Cardiac septum (tissue), 1 donor: ENCODE measurements at places on chromosomes 13 and 19. TPM values are rescaled to one million over a fixed set of nuclear protein-coding genes. Genes with fewer than 3 reads are reported as not detected.

The FUT1 gene
- 1.6 TPM for total RNA-seq

DNA sequence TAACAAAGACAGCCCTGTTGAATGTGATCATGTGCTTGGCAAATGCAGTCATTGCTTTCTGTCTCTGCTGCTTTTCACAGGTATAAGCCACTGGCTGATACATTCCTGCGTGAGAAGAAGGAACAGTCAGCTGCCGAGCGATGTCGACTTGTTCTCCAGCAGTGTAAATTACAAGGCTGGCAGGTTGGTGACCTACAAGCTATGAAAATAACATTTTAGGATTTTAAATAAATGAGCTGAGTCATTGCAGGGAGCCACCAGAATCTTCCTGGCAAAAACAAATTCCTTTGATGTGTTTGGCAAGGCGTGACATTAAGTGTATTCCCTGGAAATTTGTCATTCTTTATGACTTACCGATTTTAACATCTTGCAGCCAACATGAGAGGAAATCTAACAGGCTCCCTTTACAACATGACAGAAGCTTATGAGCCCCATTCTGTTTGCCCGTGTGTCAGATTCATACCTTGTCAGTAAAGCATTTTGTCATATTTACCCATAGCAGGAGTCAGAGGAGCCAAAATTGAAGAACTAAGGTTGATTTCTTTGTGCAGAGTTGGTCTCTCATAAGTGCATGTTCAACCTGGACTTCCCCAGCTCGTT lies 471.4 kb downstream of the MYO16 start:
- DNase-seq, result no peak

DNA sequence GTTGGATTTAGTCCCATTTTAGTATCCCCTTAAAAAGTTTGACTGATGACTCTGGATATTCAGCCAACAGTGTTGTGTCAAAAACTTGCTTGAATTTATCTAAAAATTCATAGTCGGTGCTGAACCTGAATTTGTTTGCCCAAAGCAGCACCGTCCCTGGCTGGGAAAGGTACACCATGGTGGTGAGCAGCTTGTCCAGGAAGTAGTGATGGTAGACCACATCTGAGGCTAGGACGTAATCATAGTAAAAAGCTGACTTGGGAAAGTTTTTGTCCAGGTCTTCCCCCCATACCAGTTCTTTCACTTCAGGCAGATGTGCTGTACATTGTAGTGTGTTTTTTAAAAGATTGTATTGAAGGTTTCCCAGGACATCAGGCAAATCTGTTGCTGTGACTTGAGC lies 8.8 kb downstream of the METTL21C start:
- no peak for DNase-seq

The CADM4 gene
- total RNA-seq, result 5.7 TPM

The NLRP5 gene
- not detected for total RNA-seq

The S1PR4 gene
- 1.2 TPM for total RNA-seq

The GRK1 gene
- total RNA-seq, result 0.48 TPM

DNA sequence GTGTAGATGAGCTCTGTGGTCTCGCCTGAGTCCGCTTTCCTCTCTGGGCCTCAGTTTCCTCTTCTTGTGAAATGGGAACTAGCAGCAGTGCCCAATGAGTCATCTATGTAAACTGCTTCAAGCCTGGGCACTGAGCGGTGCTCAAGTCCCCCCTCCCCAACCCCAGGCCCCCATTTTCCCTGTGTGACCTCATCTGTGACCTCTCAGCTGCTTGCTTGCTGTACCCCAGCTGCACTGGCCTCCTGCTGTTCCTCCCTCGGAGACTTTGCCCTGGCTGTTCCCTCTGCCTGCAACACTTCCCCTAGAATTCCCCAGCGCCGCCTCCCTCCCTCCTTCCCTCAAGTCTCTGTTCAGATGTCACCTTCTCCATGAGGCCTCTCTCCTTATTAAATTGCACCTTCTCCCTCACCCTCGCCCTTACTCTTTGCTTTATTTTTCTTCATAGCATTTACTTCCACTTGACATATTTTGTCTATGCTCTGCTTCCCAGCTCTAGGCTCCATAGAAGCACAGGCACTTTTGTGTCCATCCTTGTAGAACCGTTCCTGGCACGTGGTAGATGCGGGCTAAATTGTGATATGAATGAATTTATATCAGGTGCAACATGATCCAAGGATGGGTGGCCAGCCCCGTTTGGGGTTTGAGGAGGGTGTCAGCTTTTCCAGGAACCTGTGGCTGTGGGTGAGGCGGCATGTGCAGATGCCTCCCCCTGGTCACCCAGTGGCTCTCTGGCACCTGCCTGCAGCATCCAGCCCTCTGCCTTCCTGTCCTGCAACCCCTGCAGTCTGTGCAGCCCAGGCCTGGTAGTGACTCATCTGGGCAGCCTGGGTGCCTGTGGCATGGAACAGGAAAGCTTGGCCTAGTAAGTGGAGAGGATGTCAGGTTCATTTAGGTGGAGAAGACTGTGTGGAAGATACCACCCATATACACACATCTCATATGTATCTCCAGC lies 26.3 kb downstream of the SIPA1L3 start:
- DNase-seq, result no peak

DNA sequence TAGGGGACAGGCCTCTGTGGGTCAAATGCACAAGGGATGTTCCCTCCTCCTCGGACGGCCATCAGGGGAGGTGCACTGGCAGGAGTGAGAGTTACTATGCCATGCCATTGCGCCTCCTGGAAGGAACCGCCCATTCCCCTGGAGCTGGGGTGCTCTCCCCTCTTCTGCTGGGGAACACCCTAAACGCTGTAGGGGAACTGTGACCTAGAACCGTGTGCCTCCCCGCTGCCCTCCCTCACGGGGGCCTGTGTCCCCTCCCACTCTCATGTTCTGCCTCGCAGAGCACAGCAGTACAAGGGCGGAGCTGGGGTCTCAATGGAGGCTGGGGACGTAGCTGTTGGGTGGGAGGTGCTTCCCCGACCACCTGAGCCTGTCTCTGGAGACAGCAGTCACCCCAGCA lies 17.2 kb upstream of the CRTC1 start:
- DNase-seq, result no peak

- DNase-seq, result no peak
Measured at GRCh38 chr19:55176076-55176475, 4.0 kb downstream of the SYT5 start.

GRCh38 chr13:107450931-107451330 lies 764.4 kb downstream of the LIG4 start:
- no peak for DNase-seq

GRCh38 chr13:32851083-32852069 lies 164.8 kb upstream of the KL start:
- DNase-seq, result no peak

- DNase-seq, result no peak
Measured at GRCh38 chr19:35251456-35251855, 2.7 kb downstream of the LSR start.

- DNase-seq, result no peak
Measured at GRCh38 chr13:46307554-46307953, 79.5 kb downstream of the RUBCNL start.

The TNFRSF19 gene
- 20.0 TPM for total RNA-seq

The ZNF555 gene
- 6.9 TPM for total RNA-seq

The SIGLECL1 gene
- not detected for total RNA-seq

The PGLYRP1 gene
- 0.59 TPM for total RNA-seq

The ANKRD27 gene
- 24.7 TPM for total RNA-seq

The UPK1A gene
- not detected for total RNA-seq

The PTGER1 gene
- not detected for total RNA-seq

- no peak for DNase-seq
Measured at GRCh38 chr13:73303851-73304250, 245.0 kb downstream of the KLF5 start.

DNA sequence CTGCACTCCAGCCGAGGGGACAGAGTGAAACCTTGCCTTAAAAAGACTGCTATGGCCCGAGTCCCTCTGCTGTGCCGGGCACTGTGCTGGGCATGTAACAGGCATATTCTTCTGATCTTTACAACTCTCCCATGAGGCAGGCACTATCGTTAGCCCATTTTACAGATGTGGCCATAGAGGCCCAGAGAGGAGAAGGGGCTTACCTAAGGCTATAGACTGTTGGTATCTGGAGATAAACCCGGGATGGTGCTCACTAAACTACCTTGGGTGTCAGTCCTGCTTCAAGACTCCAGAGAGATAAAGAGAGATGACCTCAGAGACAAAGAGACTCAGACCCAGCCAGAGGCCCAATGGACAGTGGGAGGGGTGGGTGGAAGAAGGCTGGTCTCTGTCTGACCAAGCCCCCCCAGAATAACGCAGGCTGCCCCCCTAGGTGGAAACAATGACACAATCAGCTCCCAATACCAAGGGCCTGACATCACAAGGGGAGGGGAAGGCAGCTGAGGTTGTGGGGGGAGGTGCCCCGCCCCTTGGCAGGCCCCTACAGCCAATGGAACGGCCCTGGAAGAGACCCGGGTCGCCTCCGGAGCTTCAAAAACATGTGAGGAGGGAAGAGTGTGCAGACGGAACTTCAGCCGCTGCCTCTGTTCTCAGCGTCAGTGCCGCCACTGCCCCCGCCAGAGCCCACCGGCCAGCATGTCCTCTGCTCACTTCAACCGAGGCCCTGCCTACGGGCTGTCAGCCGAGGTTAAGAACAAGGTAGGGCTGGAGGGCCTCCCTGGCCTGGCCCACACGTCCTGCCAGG lies at the start of gene CNN1:
CNN1 (plus strand) TSS at position 620 of the 805 bp plus-strand sequence; CDS start at position 697, 77 bp downstream.
- peak; percentile 82 for DNase-seq

The WDR87 gene
- not detected for total RNA-seq

DNA sequence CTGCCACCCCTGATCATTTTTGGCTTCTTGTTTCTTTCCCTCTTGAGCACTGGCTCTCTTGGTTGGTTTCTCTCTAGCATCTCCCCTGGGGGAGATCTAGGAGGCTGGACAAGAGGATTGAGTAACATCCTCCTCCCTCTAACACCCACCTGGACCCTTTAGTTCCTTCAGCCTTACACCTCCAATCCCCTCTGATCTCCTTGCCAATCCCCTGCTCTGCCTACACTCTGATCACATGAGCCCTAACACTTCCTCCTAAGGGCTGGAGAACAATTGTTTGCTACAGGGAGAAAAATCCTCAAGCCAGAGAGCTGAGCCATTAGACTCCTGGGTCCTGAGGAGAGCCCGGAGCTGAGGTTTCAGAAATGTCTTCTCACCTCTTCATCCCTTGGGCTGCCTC lies 65.9 kb upstream of the ADGRL1 start:
- no peak for DNase-seq

GRCh38 chr13:21676611-21677021 lies 5.7 kb downstream of the FGF9 start:
- DNase-seq, result no peak

DNA sequence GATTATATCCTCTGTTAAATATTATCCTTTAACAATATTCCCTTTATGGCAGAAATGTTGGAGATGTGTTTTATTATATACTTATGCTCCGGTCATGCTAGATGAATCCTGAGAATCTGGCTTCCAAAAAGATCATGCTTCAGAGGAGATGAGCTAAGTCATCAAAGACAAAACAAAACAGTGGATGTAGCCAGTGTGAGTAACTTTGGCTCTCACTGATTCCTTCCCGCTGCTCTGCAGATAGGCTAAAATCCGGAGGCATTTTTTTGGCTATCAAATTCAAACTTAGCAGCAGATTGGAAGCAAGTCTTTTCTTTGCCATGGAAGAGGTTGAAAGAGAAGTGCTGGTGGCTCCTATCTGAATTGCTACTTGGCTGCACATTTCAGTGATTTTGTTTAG lies 295.9 kb downstream of the GPC6 start:
- DNase-seq, result no peak

DNA sequence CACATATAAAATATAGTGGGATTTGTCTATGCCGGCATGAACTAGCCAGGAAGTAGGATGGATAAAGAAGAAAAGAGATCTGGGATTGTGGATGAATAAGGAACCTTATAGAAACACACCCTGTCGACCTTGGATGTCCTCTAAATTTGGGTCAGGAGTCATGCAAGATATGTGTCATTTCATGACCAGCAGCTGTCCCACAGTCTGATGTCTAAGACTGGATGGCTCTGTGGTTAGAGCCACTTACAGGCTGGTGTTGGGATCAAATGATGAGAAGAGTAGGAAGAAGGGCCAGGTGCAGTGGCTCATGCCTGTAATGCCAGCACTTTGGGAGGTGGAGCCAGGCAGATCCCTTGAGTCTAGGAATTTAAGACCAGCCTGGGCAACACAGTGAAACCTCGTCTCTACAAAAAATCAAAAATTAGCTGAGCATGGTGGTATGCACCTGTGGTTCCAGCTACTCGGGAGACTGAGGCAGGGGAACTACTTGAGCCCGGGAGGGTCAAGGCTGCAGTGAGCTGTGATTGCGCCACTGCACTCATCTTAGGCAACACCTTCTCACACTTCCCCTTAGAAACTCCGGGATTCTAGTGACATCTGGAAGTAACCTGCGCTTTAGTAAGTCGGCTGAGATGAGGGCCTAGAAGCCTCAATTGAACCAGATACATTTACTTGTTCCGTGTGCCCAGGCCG lies 30.8 kb downstream of the TMED1 start:
- peak; percentile 89 for DNase-seq

DNA sequence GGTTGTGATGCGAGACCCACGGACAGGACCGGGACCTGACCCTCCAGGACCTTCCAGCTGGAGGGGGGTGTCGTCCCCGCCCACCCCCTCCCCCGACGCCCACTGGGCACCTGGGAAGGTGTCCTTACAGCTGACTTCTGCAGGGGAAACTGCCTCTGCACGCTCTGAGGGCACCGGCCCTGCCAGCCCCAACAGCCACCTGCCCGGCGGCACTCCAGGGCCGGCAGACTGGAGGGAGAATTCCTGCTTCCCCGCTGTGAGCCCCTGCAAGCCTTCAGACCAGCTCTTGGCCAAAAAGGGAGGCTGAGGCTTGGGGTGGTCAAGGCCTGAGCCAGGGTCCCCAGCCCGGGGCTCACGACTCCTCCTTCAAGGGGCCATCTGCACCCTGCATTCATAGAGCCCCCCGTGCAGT lies 1.2 kb downstream of the CNN2 start:
- DNase-seq, result no peak

The NLRP9 gene
- total RNA-seq, result not detected

The CXCL17 gene
- not detected for total RNA-seq

DNA sequence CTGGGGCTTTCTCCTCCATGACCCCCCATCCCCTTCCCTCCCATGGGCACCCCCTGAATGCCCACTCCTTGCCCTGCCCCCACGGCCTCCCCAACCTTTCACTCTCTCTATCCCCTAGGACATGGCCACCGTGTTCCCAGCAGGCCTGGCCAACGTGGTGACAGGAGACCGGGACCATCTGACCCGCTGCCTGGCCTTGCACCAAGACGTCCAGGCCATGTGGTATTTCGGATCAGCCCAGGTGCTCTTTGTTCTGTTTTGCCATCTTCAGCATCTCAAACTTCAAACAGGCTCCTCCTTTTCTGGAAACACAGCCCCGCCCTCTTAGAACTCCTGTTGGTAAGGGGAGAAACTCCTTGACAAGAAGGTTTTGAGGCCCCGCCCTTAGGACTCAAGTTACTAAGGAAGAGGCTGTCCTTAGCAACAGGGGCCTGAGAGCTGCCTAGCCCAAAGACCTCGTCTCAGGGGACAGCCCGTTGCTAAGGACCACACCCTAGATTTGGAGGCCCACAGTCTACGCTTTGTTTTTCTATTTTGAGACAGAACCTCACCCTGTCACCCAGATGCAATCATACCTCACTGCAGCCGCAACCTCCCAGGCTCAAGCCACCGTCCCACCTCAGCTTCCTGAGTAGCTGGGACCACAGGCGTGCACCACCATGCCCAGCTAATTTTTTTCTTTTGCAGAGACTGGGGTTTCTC lies 5.1 kb upstream of the FLT3LG start:
- DNase-seq, result peak; percentile 82

GRCh38 chr13:78712831-78713230 lies 53.9 kb upstream of the OBI1 start:
- DNase-seq, result no peak

The COX6B2 gene
- not detected for total RNA-seq

- no peak for DNase-seq
Measured at GRCh38 chr13:97257228-97257755, 35.2 kb downstream of the MBNL2 start.

The NFIC gene
- total RNA-seq, result 178 TPM

GRCh38 chr19:44948763-44949374 lies 3.0 kb downstream of the APOC2 start:
- no peak for DNase-seq
